ENCODE measurements at places on chromosomes 6 and 20. TPM values are rescaled to one million over a fixed set of nuclear protein-coding genes. Genes with fewer than 3 reads are reported as not detected.

DNA sequence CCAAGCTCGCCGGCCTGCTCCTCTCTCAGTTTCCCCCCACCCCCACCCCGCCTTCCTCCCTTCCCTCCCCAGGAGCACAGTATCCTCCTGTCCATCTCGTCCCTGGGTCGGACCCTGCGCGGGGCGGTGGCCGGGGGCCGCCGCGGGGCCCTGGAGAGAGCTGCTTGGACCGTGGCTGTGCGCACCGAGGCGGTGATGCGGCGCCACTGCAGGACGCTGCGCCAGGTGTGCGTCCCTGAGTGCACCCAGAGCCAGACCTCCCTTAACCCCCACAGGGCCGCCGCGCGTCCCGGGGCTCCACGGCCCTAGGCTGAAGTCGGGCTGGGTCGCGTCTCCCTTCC lies 2.2 kb downstream of the C20orf204 start:
- no peak overlapping the region for H3K4me3 ChIP-seq
- H3K27me3 ChIP-seq: peaks cover 19% of the 10 kb centered on the region
- H3K27ac ChIP-seq: no peak overlapping the region
- 0 out of 2 replicates have a peak, but pooled peaks cover 4% of the 10 kb centered on the region for H3K4me1 ChIP-seq

DNA sequence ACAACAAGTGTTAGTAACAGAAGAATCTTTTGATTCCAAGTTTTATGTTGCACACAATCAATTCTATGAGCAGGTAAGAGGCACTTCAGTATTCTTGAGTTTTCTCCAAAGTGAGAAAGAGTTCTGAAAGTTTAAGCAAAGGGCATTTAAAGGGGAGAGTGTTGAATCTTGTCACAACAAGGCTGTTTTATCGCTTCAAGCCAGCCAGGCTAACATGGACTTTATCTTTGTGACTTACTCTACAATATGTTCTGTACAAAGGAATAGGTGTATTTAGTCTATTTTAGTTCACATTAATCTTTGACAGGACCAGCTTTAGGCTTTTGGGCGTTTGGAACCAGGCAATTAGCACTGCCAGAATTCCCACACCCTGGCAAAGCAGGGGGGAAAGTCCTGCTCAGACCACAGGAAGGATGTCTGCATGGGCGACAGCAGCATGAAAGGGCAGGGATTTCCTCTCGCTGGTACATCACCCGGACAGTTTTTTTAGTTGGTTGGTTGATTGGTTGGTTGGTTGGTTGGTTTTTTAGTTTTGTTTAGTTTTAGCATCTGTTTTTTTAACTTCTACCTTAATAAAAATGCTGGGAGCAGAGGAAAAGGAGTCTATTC lies 395.4 kb upstream of the SOX4 start:
- no peaks in the 10 kb centered on the region for H3K4me1 ChIP-seq
- H3K4me3 ChIP-seq: no peak overlapping the region
- H3K27ac ChIP-seq: no peak overlapping the region

- peaks cover 40% of the 10 kb centered on the region for H3K36me3 ChIP-seq
- no peaks in the 10 kb centered on the region for H3K27me3 ChIP-seq
- H3K4me3 ChIP-seq: peak overlapping the region; percentile 98
- peaks cover 62% of the 10 kb centered on the region for H3K4me1 ChIP-seq
- no peak for DNase-seq
- peak overlapping the region; percentile 92 for H3K27ac ChIP-seq
These were observed 1.1 kb upstream of the CLIC1 start for GRCh38 chr6:31737315-31737990.

- peaks cover 2% of the 10 kb centered on the region for H3K27me3 ChIP-seq
- H3K27ac ChIP-seq: peak overlapping the region; percentile 24
- no peak for DNase-seq
- no peaks in the 10 kb centered on the region for H3K36me3 ChIP-seq
- peak overlapping the region; percentile 23 for H3K4me3 ChIP-seq
These were observed 14.4 kb upstream of the TRIB3 start for GRCh38 chr20:366041-366718.

DNA sequence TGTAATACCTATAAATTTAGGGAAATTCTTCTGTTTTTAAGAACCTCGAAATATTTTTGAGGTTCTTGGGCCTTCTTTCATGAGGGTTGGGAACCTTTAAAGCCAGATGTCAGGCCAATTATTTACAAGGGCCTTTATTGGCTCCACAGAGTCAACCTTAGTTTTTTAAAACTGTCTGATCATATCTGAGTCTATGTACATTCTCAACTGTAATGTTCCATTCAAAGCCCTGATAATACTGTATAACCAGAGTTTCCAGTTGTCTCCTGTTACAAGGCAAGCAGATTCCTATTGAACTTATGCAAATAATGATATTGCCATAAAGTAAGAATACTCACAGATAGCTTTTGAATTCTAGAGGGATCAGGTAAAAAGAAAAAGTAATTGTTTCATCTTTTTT lies 545.5 kb downstream of the EPM2A start:
- DNase-seq: no peak
- H3K4me3 ChIP-seq: no peak overlapping the region
- no peaks in the 10 kb centered on the region for H3K36me3 ChIP-seq
- no peak overlapping the region for H3K27ac ChIP-seq
- H3K27me3 ChIP-seq: no peaks in the 10 kb centered on the region

DNA sequence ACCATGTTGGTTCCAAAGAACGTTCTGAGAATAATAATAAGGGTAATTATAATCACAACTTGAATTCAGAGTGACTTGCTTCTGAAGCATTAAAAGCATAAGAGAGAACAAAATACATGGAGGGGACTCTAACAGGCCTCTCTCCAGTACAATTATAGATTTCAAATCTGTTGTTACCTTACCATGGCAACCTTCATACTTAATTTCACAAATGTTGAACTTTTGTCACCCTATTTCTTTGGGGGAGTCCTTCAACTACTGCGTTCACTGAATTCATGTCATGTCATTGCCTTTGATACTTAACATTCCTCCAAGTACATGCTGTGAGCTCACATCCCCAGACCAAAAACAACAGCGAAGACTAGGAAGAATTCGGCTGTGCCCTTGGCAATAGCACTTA lies 104.0 kb downstream of the MKKS start:
- H3K4me1 ChIP-seq: no peaks in the 10 kb centered on the region
- H3K4me3 ChIP-seq: no peak overlapping the region
- peaks cover 23% of the 10 kb centered on the region for H3K27me3 ChIP-seq

DNA sequence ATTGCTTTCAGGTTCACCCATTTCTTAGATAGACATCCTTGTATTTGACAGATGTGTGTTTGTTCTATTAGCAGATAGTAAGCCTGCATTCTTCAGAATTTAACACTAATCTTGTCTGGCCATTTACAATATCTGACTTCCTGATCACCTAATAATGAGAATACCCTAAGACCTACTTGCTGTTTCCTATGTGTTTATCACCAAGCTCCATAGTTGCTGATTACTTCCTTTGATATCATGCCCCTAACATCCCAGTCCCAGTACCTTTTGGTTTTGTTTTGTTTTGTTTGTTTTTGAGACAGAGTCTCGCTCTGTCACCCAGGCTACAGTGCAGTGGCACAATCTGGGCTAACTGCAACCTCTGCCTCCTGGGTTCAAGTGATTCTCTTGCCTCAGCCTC lies 143.6 kb upstream of the DST start:
- H3K4me1 ChIP-seq: peaks cover 39% of the 10 kb centered on the region
- H3K36me3 ChIP-seq: peaks cover 45% of the 10 kb centered on the region
- DNase-seq: no peak

DNA sequence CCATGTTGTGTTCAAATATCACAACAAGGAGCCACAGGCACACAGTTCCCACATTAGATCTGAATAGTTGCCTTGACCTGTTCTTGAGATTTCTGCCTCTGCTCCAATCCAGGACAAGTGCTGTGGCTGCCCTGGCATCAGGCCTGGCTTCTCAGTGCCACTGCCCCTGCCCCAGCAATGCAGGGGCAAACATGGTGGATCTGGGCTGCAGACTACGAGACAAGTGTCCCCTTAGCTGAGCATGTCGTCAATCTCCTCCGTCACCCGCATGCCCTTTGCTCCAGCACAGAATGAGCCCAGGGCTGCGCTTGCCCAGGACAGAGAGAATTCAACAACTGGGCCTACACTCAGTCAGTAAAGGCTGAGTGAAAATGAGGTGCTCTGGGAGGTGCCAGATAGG lies 201.6 kb downstream of the SYNDIG1 start:
- H3K27ac ChIP-seq: no peak overlapping the region
- no peak for DNase-seq
- H3K4me3 ChIP-seq: no peak overlapping the region
- H3K36me3 ChIP-seq: no peaks in the 10 kb centered on the region
- H3K4me1 ChIP-seq: peaks cover 46% of the 10 kb centered on the region

DNA sequence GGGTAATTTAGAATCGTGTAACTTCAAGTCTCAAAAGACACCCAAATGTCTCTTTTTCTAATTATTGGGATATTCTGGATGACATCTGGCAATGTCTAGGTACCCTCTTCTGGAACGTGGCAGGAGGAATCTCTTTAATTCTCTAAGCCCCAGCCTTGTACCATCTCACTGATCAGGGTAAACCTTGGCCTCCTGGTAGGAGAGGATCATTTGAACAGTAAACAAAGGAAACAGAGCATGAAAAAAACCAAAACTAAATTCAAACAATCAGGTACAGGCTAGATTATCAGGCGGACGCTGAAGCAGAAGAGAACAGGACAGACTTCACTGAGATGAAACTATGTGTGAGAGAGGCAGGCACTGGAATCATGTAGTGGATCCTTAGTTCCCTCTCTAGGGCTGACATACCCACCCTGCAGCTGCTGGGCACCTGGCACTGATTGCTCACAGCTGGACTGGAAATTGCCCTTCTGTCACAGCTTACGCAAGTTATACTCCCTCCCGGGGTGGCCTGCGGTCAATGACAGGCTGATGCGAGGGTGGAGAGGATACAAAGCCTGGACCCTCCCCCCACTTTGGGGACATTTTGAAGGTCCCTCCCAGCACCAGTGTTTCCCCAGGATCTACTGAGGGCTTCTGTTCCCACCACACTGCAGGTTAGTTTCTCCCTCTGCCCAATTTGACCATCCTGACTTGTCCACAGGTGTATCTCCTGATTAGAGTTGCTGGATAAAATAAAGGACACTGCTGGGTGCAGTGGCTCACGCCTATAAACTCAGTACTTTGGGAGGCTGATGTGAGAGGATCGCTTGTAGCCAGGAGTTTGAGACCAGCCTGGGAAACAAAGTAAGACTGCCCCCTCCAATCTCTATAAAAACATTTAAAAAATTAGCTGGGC lies 20.6 kb upstream of the ZBTB24 start:
- no peaks in the 10 kb centered on the region for H3K36me3 ChIP-seq
- no peak overlapping the region for H3K4me3 ChIP-seq

- no peaks in the 10 kb centered on the region for H3K4me1 ChIP-seq
- H3K36me3 ChIP-seq: peaks cover 10% of the 10 kb centered on the region
- no peak overlapping the region for H3K27ac ChIP-seq
- H3K4me3 ChIP-seq: no peak overlapping the region
These were observed 54.2 kb downstream of the HFE start for GRCh38 chr6:26141378-26141904.

DNA sequence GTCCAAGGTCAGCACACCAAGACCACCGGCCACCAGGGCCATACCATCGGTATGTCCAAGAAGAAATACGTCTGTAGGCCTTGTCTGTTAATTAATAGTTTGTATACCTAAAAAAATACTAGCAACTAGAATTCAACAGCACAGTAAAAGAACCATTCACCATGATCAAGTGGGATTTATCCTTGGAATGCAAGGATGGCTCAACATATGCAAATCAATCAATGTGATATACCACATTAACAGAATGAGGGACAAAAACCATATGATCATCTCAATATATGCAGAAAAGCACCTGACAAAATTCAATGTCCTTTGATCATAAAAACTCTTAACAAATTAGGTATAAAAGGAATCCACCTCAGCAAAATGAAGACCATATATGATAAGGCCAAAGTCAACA lies 24.4 kb downstream of the RPP40 start:
- DNase-seq: no peak
- H3K27ac ChIP-seq: no peak overlapping the region
- peaks cover 1% of the 10 kb centered on the region for H3K27me3 ChIP-seq
- H3K36me3 ChIP-seq: peaks cover 16% of the 10 kb centered on the region

DNA sequence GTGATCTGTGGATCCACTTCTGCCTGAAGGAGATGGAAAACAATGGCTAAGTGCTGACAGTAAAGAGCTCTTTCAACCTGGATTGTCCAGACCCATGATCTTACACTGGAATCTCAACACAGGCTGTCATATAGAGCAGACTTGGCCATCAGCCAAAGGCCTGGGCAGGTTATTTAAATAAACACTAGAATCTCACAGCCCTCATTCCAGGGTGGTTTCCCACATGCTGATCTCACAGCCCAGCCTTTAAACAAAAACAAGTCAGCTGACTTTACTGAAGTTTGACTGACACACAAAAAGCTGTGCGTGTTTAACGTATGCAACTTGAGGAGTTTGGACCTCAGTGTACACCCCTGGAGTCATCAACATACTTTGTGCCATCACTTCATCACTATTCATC lies 28.4 kb downstream of the SYNDIG1 start:
- no peak overlapping the region for H3K27ac ChIP-seq
- no peak for DNase-seq
- H3K4me3 ChIP-seq: no peak overlapping the region
- H3K36me3 ChIP-seq: no peaks in the 10 kb centered on the region
- peaks cover 27% of the 10 kb centered on the region for H3K27me3 ChIP-seq

- 0 out of 2 replicates have a peak, but pooled peaks cover 7% of the 10 kb centered on the region for H3K36me3 ChIP-seq
- H3K27ac ChIP-seq: no peak overlapping the region
- no peaks in the 10 kb centered on the region for H3K27me3 ChIP-seq
- no peak for DNase-seq
These were observed 614.2 kb downstream of the TENT5A start for GRCh38 chr6:81138236-81138635.

DNA sequence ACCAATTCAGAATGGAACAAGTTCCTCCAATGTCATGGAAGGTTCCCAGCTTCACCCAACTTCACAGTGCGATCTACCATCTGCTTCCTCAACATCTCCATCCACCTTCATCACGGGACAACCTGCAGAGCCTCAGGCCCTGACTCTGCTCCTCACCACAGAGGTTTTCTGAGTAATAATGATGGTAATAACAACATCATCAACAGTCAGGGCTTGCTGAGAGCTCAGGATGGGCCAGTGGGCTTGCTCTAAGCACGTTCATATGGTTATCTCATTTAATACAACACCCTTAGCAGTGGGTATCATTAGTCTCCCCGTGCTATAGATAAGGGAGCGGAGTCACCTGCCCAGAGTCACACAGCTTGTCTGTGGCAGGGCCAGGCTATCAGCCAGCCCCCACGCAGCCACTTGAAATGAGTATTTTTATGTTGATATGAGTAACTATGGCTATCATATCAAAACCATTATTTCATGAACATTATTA lies 38.6 kb downstream of the PREX1 start:
- no peaks in the 10 kb centered on the region for H3K36me3 ChIP-seq
- DNase-seq: no peak
- no peak overlapping the region for H3K27ac ChIP-seq
- H3K27me3 ChIP-seq: peaks cover 19% of the 10 kb centered on the region
- peaks cover 28% of the 10 kb centered on the region for H3K4me1 ChIP-seq

- H3K27ac ChIP-seq: no peak overlapping the region
- H3K36me3 ChIP-seq: no peaks in the 10 kb centered on the region
- peaks cover 12% of the 10 kb centered on the region for H3K27me3 ChIP-seq
- no peak for DNase-seq
- H3K4me1 ChIP-seq: peaks cover 32% of the 10 kb centered on the region
- H3K4me3 ChIP-seq: no peak overlapping the region
These were observed 43.8 kb upstream of the FOXQ1 start for GRCh38 chr6:1267790-1268762.

GRCh38 chr6:138517635-138518034 lies 18.3 kb upstream of the NHSL1 start:
- 0 out of 2 replicates have a peak, but pooled peaks cover 4% of the 10 kb centered on the region for H3K4me1 ChIP-seq
- H3K27ac ChIP-seq: no peak overlapping the region
- H3K4me3 ChIP-seq: no peak overlapping the region

The PIGT gene
- 68.3 TPM for total RNA-seq

The ZBTB12 gene
- total RNA-seq: 7.4 TPM

The PSORS1C1 gene
- 3.2 TPM for total RNA-seq

The SLC35F1 gene
- not detected for total RNA-seq

The SMOC2 gene
- total RNA-seq: not detected

The PSMB9 gene
- 6.5 TPM for total RNA-seq

Data from HFFc6 (cell line).